ENCODE measurements at places on chromosomes 3 and 15. TPM values are rescaled to one million over a fixed set of nuclear protein-coding genes. Genes with fewer than 3 reads are reported as not detected.

GRCh38 chr15:49235446-49236124, 65.5 kb downstream of the GALK2 start:
- peak; percentile 71 for DNase-seq

- DNase-seq: no peak
Observed at GRCh38 chr15:66707310-66708082, 5.5 kb downstream of the SMAD6 start.

Gene KBTBD13
- polyA plus RNA-seq: 0.07 TPM

DNA sequence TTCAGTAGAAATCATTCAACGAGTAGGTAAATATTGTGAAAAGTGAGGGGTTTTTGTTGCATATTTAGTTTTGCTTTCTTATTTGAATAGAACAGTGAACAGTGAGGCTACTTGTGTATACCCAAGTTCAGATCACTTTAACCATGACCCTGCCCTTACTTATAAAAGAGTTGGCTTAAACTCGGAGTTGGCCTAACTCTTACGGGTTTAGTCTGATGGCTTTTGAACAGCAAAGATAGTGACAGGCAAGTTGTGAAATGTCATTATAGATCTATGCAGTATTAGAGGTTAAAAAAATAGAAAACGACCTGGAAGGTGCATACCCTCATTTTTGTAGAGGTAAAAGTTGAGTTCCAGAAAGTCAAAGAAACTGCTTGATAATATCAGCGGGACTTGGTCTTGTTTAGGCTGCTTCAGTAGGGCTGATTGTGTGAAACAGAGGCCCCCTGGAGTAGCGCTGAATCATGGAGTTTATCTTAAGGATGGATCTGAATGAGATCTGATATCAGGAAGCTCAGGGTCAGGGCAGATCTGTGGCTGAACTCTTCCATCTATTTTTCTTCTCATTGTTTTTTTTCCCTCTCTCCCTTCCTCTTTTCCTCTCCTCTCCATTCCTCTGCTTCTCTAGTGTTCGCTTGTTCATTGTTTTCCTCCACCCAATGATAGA, 359.8 kb downstream of the LPP start:
- DNase-seq: no peak

DNA sequence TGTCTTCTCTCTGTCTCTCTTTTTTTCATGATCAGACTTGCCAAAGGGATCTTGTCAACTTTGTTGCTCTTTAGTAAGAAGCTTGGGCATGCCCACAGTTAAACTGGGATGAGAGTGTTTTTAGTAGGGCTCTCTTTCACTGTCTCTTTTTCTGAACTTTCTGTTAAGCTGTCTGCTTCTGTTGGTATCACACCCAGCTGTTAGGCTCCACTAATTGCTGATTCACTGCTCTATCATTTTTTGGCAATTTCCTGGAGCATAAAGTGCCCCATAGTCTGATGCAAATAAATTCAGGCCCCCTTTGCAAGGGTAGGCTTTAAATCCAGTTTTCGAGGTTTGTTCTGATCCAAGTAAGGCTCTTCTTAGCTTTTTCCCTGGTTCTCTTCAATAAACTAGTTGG, 360.4 kb upstream of the ADAMTS9 start:
- DNase-seq: no peak

DNA sequence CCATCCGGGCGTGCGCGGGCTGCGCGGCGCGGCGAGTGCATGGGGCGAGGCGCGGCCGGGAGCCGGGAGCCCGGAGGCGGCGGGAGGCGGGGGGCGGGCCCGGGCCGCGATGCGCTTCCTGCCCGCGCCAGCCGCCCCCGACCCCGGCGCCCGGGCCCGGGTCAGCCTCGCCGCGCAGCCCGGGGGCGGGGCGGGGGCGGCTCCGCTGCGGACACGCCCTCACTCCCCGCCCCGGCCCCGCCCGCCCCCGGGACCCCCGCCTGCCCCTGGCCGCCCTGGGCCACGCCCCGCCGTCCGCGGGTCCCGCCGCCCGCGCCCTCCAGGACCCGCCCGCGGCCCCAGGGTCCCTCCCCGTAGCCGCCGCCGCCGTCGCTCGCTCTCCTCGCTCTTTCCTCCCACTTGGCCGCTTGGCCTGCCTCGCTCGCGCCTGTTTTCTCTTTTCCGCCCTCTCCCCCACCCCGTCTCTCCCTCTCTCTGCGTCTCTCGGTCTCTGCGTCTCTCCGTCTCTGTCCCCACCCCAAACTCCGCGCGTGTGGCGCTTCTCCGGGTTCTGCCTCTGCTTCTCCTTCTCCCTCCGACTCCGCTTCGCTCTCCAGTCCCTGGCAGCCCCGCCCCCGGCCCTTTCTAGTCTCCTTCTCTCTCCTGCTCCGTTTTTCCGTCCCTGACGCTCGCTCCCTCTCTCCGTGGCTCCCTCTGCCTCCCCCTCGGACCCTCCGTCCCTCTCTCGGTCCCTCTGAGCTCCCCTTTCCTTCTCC, at the start of gene PLXND1:
Gene PLXND1 (minus strand): TSS at position 41 of the 755 bp plus-strand sequence. CDS start 37 bp downstream, at position 4.
- no peak for DNase-seq

Gene SYNPR
- polyA plus RNA-seq: 0.12 TPM

Gene CNTN3
- 6.3 TPM for polyA plus RNA-seq

GRCh38 chr3:64617610-64618009, 70.2 kb downstream of the ADAMTS9 start:
- DNase-seq: no peak
